ENCODE measurements at places on chromosomes 16 and 17. TPM values are rescaled to one million over a fixed set of nuclear protein-coding genes. Genes with fewer than 3 reads are reported as not detected.

Gene KRT33A
- total RNA-seq, result not detected

Gene SP6
- 4.3 TPM for total RNA-seq

Gene OTOP2
- total RNA-seq, result not detected

Gene MIS12
- total RNA-seq, result 19.8 TPM

Gene GLOD4
- total RNA-seq, result 22.1 TPM

Gene CUEDC1
- 30.2 TPM for total RNA-seq

Gene CCL4L2
- total RNA-seq, result 1.2 TPM

Gene FSCN2
- 1.8 TPM for total RNA-seq

Gene ADORA2B
- 1.0 TPM for total RNA-seq

Gene ABCC12
- not detected for total RNA-seq

Gene RAMP2
- 33.1 TPM for total RNA-seq

Gene SPNS2
- 2.6 TPM for total RNA-seq

Gene CTRB1
- 0.67 TPM for total RNA-seq

Gene SULT1A4
- 6.5 TPM for total RNA-seq

Gene G6PC1
- total RNA-seq, result 0.69 TPM

Gene ERI2
- total RNA-seq, result 5.6 TPM

Gene CLEC18B
- total RNA-seq, result 1.5 TPM

Gene PMP22
- total RNA-seq, result 119 TPM

Gene SOST
- not detected for total RNA-seq

Gene RHBDL3
- total RNA-seq, result 2.7 TPM

Gene RNF112
- 0.92 TPM for total RNA-seq

Gene GALR2
- not detected for total RNA-seq

Gene TAC4
- total RNA-seq, result not detected

Gene TMIGD1
- not detected for total RNA-seq

Gene EARS2
- 24.6 TPM for total RNA-seq

Gene ACE
- total RNA-seq, result 3.1 TPM

Gene TOM1L1
- 8.9 TPM for total RNA-seq

Gene CCL5
- 2.6 TPM for total RNA-seq

Gene RDM1
- not detected for total RNA-seq

Gene IGF2BP1
- total RNA-seq, result not detected

Gene CYBC1
- total RNA-seq, result 96.9 TPM

Gene PSKH1
- 35.4 TPM for total RNA-seq

Gene MYADML2
- total RNA-seq, result not detected

Gene TMEM114
- not detected for total RNA-seq

Gene MCRIP1
- 86.4 TPM for total RNA-seq

Gene NACA2
- not detected for total RNA-seq
